ENCODE measurements at places on chromosomes 7 and 10.

- DNase-seq: no peak
Observed at GRCh38 chr7:30533886-30534285, 29.3 kb upstream of the GGCT start.

DNA sequence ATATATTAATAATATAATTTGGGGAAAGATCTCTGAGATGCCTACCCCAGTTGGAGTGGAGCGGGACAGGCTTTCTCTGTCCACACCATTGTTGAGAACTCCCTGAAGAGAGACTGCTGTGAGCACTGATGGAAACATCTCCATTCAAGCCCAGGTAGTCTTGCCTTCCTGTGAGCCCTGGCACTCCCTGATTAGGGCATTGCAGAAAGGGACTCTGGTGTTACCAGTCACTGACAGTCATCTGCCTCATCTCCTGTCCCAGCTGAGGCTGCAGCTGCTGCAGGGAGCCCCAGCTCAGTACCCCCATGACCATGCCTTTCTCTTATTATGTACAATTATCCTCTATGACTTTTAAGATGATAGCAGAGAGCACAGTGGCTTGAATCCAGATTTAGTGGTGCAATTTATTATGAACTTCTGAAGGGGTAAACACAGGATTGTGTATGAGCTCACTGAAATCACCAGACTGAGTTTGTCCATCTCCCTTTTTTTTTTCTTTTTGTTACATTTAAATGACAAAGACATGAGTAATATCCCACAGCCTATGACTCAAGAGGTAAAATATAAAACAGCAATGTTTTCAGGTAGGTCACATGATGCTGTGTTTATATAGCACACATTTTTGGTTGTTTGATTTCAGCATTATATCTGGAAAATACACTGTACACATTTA is 236.9 kb downstream of the SLC25A13 start:
- DNase-seq: peak; percentile 77

DNA sequence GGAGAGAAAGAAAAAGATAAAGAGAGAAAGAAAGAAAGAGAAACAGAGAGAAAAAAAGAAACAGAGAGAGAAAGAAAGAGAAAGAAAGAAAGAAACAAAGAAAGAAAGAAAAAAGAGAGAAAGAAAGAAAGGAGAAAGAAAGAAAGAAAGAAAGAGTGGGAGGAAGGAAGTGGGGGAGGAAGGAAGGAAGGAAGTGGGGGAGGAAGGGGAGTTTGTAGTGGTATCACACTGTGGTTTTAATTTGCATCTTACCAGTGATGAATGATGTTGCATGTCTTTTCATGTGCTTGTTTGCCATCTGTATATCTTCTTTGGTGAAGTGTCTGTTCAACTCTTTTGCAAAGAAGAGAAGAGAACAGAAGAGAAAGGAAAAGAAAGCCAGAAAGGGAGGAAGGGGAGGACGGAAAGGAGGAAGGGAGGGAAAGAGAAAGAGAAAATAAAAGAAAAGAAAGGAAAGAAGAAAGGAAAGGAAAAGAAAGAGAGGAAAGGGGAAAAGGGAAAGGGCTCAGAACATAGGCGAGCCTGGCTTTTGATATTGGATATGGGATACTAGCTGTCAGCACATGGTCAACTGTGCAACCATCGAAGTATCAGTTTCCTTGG is 79.2 kb upstream of the FRMD4A start:
- DNase-seq: no peak

DNA sequence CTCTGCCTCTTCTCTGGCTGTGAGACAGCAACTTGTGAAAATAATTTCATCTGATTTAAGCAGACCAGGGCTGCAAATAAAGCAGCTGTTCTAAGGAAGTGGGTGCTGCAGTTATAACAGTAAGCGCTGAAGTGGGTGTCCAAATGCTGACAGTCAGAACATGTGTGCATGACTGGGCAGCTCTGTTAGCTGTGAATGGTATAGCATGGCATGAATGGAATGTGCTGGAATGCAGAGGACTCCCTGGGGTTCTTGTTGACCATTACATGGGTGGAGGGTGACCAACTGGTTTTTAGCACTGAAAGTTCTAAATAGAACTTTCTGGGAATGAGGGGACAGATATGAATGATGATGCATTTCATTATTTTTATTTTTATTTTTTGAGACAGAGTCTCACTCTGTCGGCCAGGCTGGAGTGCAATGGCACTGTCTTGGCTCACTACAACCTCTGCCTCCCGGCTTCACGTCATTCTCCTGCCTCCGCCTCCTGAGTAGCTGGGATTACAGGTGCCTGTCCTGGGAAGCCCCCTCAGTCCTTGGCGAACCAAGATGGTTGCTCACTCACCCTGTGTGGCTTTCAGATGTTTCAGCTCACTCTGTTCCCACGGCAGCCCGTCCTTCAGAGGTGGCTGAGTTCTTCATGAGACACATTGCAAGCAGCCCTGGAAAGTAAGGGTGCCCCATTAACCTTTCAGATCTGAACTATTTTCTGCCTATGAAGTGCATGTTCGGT is 319.8 kb upstream of the PHYHIPL start:
- DNase-seq: peak; percentile 98

GRCh38 chr10:71765906-71766716 is 7.2 kb downstream of the VSIR start:
- DNase-seq: no peak

DNA sequence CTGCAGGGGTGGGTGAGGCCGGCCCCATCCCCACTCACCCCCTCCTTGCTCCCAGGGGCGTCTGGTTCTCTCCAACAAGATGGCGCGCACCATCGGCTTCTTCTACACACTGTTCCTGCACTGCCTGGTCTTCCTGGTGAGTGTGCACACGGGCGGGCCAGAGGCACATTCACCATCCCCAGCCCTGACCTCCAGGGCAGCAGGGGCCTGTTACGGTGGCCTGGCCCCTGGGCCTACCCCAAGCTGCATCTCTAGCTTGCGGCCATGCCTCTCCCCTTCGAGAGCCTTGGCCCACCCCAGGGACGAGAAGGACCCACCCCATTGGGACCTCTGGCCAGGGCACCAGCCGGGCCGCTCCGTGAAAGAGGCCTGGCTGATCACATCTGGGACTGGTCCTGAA is 4.9 kb upstream of the SH2B2 start:
- no peak for DNase-seq

GRCh38 chr7:102424787-102425218 is 8.6 kb upstream of the ORAI2 start:
- no peak for DNase-seq

DNA sequence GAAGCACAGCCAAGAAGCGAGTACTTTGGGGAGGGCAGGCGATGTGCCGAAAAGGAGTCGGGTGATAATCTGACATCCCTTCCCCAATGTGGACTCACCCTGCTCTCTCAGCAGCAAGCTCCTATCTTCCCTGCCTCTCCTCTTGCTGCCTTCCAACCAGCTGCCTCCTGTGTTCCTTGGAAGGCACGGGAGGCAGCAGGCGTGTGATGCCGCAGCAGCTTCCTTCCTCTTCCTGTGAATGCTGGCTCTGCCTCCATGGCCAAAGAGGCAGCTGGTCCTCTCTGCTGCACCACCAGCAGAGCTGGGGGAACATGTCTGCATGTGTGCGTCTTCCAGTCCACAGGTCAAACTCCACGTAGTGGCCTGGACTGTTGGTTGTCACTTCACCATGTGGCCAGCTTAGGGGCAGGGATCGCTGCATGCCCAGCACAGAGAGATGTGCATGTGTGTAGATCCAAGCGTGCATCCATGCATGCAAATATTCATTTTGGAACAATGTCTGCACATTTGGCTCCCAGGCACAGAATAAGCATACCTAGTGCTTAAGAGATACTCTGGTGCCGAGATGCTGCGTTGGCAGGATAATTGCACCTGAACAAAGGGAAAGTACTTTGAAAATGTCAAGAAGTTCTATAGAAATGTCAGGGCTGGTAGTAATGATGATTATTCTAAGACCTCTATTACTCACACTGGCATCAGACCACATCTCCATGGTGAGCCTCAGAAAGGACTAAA is 499.8 kb downstream of the PLXNA4 start:
- no peak for DNase-seq

DNA sequence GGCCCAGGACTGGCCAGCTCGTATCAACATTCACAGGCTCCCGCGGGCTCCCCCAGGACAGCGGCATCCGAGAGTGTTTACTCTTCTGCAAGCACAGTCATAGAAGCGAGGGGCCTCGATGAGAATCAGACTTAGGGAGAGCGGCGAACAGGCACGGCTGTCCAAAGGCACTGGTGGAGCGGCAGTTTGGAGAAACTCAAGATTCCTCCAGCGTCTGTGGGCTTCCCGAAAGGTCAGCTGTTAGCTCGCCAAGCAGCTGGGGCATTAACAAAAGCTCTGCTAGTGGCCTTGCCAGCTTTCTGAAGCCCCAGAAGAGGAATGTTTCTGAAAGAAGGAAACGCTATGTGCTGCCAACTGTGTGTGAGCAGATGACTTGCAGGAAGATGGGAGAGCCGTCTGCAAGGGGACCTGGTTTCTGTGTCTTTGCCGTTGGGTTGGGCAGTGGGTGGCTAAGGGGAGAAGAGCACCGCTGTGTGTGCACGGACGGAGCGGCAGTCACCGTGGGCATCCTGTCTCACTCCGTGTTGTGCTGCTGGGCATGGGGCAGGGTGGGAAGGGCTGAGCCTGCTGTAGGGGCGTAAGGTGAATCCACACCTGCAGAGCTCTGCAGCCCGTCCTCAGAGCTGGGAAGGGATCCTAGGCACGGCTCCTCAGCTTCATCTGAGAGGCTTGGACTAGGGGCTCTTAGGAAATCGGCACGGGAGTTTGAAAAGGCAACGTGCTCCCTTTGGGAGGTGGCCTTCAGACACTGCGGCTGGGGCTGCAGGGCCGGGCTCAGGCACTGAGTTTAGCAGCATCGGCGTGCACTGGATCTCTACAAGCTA is 42.1 kb downstream of the AMZ1 start:
- no peak for DNase-seq

DNA sequence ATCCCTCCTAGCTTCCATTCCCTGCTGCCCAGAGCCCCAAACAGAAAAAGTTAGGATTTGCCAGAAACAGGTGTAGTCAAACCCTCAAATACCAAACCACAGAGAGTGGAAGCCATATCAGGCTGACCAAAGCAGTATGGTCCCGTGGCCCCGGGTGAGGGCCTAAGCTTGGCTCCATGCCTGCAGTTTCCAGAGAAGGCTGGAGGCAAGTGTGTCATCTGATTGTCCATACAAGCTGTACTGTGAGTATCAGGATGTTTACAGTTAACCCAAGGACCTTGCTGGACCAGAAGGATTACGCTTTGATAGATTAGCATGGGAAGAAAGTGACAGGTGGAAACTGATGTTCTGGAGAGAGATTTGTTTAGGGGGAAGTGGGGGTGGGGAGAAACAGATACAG is 96.3 kb downstream of the PRKAG2 start:
- DNase-seq: no peak

DNA sequence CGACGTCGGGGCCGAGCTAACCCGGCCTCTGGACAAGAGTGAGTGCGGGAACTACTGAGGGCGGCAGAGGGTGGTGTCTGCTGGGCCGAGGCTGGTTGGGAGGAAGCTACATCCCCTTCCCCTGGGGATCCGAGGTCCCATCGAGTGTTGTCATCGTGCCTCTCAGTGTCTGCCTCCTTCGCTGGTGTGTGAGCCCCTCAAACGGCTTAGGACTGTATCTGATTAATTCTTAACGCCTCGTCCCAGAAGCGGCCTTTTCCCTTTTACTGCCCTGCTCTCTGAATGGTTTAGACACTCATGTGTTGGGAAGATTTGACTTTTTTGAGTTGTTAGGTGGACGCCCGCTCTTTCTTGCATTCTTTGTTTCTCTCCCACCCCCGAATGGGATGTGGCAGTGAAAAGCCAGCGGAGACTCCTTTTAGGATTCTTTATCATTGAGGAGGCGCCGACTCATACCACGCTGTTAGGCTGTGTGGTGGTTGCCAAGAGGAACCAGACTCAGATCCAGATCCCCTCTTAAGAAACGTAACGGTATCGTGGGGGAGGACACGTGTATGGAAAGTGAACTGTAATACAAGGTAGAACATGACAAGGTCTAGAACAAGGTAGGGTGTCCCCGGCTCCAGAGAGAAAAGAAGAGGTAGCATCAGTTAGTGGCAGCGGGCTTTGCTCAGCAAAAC is 631 bp downstream of the SUPV3L1 start:
- DNase-seq: no peak

DNA sequence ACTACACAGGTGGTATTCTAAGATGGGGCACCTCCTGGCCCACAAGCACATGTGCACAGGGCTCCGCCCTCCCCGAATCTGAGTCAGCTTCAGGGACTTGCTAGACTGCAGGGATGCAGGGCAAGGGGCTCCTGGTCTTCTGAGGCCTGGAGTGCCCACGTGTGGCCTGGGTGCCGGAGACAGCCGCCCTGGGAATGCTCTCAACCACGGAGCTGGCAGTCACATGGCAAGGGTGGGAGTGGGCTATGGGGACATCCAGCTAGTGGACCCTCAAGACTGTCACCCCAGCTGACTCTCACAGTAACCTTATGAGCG is 42.7 kb downstream of the CFAP46 start:
- no peak for DNase-seq

- DNase-seq: no peak
Observed at GRCh38 chr7:4065190-4065589, 616.9 kb upstream of the FOXK1 start.

DNA sequence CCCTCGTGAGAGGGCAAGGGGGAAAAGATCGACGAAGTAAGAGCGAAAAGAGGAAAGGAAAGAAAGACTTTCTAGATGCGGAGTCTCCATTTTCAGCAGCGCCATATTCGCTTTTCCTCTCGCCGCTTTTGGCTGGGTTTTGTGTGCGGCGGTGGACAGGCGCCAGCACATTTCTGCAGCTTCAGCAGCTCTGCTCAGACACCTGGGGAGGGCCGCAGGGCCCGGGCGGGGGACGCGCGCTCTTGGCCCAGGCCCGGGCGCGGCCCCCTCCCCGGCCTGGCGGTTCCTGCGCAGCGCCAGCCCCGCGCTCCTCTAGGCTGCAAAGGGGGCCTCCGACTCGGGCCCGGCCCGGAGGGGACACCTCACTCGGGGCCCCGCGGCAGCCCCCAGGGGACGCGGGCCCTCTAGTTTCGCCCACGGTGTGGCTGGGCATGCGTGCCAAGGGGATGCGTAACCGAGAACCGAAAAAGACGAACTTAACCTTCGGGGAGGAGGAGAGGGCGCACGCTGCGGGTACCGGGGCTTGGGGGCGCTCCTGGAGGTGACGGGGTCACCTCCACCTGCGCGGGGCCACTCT is 34.5 kb upstream of the EBLN1 start:
- DNase-seq: no peak

GRCh38 chr7:90645784-90646183 is 49.7 kb downstream of the CDK14 start:
- no peak for DNase-seq

- DNase-seq: no peak
Observed at GRCh38 chr7:47807756-47808155, 140.5 kb downstream of the PKD1L1 start.

DNA sequence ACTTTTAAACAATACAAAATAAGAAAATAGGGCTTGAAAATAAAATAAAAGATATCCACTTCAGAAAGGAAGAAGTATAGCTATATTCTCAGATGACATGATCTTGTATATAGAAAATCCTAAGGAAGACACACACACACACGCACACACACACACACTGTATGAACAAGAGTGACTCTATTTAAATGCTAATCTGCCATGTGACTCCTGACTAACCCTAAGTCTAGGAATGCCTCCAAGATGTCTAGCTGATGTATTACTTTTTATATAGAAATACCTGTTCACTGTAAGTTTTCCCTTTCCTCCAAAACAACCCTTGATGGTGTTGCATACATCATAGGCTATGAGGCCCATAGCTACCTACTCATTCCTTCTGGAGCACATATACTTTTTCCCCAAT is 173.1 kb upstream of the LRRTM3 start:
- DNase-seq: no peak

- DNase-seq: no peak
Observed at GRCh38 chr7:156820445-156821063, 72.4 kb downstream of the LMBR1 start.

- no peak for DNase-seq
Observed at GRCh38 chr10:49277973-49278372, 21.0 kb upstream of the C10orf71 start.

Measured in HCEC 1CT (cell line).